SK-N-SH (cell line): ENCODE measurements at places on chromosomes 5 and 9. TPM values are rescaled to one million over a fixed set of nuclear protein-coding genes. Genes with fewer than 3 reads are reported as not detected.

The NR2F1 gene
- polyA plus RNA-seq: 40.0 and 47.1 TPM in 2 replicates

The OLFM1 gene
- polyA plus RNA-seq: 13.3 and 15.9 TPM in 2 replicates

The ADGRV1 gene
- 0.23 and 0.49 TPM in 2 replicates for polyA plus RNA-seq

The CCNJL gene
- polyA plus RNA-seq: 6.6 and 7.1 TPM in 2 replicates

The PDE6A gene
- polyA plus RNA-seq: 0.05 and 0.06 TPM in 2 replicates

The SPAAR gene
- polyA plus RNA-seq: 0.11 and 0.13 TPM in 2 replicates

The CARD19 gene
- polyA plus RNA-seq: 141 and 165 TPM in 2 replicates

The PITX1 gene
- not detected in 2 replicates for polyA plus RNA-seq

The CA9 gene
- polyA plus RNA-seq: 0.99 and 1.4 TPM in 2 replicates

The TNC gene
- polyA plus RNA-seq: 572 and 805 TPM in 2 replicates
